ENCODE measurements at places on chromosomes 13 and 19.

- DNase-seq: peak; percentile 71
These were observed 4.7 kb downstream of the PTBP1 start for GRCh38 chr19:801861-802497.

- no peak for DNase-seq
These were observed 11.4 kb downstream of the MBNL2 start for GRCh38 chr13:97233499-97233898.

DNA sequence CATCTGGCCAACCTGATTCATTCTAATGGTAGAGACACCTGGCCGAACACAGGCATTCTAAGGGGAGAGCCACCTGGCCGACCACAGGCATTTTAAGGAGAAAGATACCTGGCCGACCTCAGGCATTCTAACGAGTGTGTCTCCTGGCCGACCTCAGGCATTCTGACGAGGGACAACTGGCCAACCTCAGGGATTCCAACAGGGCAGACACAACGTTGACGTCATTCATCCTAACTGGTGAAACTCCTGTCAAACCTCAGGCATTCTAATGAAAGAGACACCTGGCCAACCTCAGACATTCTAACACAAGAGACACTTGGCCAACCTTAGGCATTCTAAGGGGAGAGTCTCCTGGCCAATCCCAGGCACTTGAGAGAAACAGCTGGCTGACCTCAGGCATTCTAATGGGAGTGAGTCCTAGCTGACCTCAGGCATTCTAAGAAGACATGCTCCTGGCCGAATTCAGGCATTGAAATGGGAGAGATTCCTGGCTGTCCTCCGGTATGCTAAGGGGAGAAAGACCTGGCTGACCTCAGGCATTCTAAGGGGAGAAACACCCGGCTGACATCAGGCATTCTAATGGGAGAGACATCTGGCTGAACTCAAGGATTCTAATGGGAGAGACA lies 1352.5 kb downstream of the UQCRFS1 start:
- no peak for DNase-seq

DNA sequence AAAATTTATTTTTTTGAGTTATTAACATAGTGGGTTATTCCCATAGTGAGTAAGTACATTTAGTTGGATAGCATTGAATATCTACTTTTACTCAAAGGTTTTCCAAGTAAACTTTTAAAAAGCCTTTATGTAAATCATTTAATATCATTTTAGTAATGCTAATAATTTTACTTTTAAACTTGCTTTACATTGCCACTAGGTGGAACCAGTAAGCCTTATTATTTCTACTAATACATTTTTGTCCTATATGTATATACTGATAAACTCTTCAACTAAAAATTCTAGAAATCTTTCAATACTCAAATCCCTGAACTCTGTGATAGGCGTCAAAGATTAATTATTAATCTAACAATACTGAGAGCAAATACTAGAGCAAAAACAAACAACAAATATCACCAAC lies 1709.2 kb upstream of the PCDH20 start:
- DNase-seq: no peak

DNA sequence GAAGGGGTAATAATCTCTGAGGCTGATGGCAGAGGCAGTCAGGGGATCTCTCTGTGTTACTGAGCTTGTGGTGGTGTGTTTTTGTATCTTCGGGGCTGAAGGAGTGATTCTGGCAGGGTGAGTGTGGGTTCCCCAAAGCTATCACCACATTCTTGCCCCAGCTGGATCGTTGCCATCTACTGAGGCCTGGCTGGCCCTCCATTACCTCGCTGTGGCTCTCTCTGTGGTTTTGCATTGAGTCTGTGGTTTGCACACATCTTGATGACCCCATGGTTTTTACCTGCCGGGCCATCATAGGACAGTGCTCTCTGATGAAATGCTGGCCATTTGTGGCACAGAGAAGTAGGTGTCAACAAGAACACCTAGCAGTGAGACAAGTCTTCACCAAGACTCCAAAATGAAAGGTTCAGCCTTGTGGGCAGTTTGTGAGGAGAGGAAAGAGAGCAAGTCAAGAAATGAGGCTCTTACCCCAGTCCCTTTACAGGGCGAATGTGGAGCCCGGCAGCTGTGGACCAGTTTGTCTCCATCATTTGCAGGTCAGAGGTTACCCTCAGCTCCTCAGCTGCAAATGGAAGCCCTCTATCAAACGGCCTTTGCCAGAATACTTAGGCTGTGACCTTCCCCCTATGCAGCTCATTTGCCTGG lies 69.0 kb upstream of the NPAS1 start:
- no peak for DNase-seq
